T-helper 2 cell (primary cell): ENCODE measurements at places on chromosomes 13 and 19.

GRCh38 chr19:6234527-6234926 is 45.2 kb downstream of the MLLT1 start:
- DNase-seq = no peak

DNA sequence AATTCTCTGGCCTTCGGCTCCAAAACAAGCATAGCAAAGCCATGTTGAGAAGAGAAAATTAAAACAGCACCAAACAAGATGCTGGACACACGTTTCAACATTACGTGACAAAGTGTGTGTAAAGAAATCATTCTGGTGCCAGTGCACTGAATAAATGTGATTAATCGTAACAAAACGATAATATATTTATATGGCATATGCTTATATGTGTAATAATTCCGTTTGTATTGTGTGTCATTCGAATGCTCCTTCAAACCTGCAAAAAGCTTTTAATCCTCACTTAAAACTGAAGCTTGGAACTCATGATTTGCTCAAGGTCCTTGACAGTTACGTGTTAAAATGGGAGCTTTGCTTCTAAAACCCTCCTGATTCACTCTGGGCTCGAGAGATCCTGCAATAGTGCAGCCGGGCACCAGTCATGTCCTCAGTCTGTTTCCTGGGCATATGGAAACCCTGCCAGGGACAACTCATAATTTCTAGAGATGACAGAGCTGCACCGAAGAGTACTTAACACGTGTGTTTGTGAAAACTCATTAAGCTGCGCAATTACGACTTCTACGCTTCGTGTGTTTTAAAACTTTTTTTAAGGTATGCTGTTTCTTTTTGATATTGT is 731 bp upstream of the AKAP8L start:
- no peak for DNase-seq

DNA sequence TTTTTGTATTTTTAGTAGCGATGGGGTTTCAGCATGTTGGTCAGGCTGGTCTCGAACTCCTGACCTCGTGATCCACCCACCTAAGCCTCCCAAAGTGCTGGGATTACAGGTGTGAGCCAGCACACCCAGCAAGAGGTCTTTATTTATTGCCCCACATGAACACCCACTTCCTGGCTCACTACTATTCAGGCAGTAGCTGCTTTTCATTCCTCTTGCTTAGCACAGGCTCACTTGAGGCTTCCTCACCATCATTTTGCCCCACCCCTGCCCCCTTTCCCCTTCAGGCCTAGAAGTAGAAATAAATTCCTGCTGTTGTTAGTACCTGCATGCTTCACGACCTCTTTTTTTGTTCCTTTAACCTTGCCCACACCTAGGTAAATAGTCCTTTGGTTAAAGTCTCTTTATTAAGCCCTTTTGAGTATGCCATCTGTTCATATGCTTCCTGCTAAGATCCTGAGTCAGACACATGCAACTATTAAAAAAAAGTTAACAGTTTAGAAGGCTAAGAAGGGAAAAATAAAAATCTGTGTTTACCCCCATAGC is 33.5 kb upstream of the ITM2B start:
- DNase-seq = no peak

DNA sequence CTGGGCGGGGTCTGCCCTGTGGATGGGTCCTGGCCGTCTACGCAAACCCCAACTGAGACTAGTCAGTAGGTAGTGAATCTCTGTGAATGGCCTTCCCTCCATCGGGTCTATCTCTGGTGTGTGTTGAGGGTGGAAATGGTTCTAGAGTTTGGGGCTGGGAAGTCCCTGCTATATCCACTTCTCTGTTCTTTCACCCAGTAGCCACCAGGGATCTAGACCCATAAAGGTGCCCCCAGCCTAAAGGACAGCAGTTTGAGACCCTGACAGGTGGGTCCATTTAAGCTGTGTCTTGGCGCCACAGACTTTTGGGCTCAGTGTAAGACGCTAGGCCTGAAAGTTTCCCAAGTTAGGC is 57.7 kb downstream of the ZNF568 start:
- DNase-seq = no peak

GRCh38 chr19:8391198-8392016 is 1.2 kb downstream of the RAB11B start:
- DNase-seq = no peak

- DNase-seq = no peak
Observed at GRCh38 chr19:5231857-5232678, 108.5 kb downstream of the PTPRS start.

- DNase-seq = no peak
Observed at GRCh38 chr13:30856005-30856790, 49.9 kb upstream of the MEDAG start.
